ENCODE measurements at places on chromosomes 6 and 20.

- DNase-seq, result no peak
These were observed 27.1 kb downstream of the RIPOR3 start for GRCh38 chr20:50664254-50664653.

GRCh38 chr6:37893257-37893656, 73.7 kb downstream of the ZFAND3 start:
- DNase-seq, result no peak

- DNase-seq, result no peak
These were observed 176.4 kb downstream of the TBC1D32 start for GRCh38 chr6:121157906-121158305.

GRCh38 chr6:1075444-1075843, 236.5 kb upstream of the FOXQ1 start:
- no peak for DNase-seq

DNA sequence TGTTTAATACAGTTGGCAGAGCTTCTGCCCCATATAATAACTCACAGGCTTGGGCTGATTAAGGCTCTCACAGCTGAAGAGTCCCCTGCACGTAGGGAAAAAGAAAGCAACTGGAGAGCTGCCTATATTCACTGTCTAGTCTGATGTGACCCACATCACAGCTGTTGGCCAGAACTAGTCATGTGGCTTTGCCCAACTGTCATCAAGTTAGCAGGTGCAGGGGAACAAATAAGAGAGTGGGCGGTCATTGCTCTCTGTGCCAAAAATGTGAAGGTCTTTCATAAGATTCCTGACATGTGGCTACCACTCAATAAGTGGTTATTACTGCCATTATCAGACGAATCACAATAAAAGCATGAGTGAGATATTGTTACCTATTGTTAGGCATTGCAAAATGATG, 665.2 kb downstream of the DOK5 start:
- DNase-seq, result no peak

DNA sequence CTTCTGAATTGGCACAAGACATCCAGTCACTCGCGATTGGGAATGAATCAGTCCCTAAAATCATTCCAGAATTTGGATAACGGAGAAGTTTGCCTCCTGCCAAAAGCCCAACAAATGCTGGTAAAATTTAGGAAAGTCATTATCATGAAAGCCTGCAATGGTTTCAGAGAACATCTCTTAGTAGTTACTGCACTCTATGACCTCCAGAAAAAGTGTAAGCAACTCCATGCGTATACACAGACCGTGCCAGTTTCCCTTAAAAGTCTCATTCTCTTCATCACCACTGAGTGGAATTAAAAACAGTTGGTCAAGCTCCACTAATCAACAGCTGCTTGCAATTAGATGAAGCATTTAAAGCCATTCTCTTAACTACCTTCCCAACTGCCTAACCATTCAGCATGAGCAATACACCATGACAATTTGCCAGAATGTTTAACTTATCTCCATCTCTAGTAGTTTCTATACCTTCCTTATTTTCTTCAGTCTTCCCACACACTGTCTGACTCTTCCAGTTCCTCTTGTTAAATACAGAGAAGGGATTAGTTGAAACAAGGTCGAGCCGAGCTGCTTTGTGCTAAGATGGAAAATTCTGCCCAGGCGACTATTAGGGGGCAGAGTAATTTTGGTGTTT, 183.6 kb upstream of the PRDM1 start:
- DNase-seq, result no peak

- DNase-seq, result no peak
These were observed 50.7 kb upstream of the SIRPA start for GRCh38 chr20:1844325-1845162.

GRCh38 chr20:699342-699741, 23.7 kb upstream of the SCRT2 start:
- no peak for DNase-seq

- peak; percentile 53 for DNase-seq
These were observed 4.2 kb upstream of the SLCO4A1 start for GRCh38 chr20:62638055-62638570.

- no peak for DNase-seq
These were observed 67.7 kb downstream of the RPP40 start for GRCh38 chr6:4935975-4936680.

DNA sequence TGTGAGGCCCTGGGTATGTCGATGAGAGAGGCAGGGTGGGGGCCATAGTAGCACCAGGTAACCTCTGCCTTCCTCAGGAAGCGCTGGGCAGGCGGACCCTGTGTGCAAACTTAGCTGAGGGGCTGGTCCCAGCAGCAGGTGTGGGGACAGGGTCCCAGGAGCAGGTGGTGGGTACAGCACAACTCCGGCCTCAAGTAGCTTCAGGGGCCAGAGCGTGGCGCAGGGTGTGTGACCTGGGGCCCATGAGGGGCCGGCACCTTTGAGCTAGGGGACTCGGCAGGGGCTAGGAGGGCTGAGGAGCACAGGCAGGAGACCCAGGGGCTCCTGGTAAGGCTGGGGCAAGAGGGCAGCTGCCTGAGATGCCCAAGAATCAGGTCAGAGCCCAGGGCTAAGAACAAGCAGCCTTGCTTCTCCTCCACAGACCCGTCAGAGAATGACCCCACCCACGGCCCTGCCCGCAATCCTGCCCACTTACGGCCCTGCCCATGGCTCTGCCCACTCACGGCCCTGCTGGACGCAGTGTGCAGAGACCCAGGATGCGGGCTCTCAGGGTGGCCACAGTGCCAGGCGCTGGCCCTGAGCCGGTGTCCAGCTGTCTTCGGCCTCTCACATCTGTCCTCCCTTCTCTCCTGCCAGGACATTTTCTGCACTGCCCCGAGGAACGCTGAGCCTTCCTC, 30.9 kb downstream of the CHRNA4 start:
- DNase-seq, result no peak

DNA sequence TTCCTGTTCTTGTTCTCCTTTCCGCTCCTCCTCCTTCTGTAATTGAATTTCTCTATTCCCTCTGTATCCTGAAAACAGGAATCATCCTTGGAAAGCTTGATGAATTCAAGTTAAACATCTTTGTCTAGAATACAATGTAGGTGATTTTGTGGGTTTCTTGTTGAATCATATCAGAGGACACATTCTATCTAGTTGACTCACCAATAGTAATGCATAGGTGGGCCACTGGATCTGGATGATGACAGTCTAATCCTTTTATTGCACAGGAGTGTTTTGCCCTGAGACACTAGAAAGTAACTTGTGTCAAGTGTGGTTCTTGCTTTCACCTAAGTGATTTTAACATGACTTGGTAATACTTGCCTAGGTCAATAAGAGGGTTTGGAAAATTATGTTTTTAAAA, 164.3 kb downstream of the RFPL4B start:
- no peak for DNase-seq

- DNase-seq, result peak; percentile 78
These were observed 71.4 kb upstream of the TULP1 start for GRCh38 chr6:35583893-35584688.

Data from HepG2 (cell line).